ENCODE measurements at places on chromosomes 6 and 20.

DNA sequence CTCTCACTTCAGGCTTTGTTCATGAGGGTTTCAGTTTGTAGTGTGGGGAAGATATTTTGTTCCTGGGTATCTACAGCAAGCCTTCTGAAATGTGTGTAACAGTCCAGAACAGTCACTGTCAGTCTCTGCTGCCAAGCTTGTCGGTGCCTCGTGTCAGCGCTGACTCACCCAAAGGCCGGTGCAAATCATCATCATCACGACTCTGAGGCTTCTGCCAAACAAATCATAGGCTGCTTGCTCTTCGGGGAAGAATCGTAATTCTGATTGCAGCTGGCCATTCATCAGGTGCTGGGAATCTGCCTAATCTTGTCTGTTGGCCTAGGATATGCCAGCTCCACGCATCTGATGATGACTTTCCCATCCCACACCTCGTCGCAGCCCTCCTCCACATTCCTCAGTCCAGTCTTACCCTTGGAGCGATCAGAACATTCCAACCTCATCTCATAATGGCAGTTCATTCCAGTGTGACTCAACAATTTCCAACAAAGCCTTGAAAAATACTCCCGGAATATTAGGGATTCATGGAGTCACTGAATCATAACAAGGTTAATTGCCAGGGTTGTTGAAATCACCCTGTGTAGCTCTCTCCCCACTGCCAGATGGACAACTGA lies 40.9 kb downstream of the ALDH8A1 start:
- DNase-seq, result no peak

DNA sequence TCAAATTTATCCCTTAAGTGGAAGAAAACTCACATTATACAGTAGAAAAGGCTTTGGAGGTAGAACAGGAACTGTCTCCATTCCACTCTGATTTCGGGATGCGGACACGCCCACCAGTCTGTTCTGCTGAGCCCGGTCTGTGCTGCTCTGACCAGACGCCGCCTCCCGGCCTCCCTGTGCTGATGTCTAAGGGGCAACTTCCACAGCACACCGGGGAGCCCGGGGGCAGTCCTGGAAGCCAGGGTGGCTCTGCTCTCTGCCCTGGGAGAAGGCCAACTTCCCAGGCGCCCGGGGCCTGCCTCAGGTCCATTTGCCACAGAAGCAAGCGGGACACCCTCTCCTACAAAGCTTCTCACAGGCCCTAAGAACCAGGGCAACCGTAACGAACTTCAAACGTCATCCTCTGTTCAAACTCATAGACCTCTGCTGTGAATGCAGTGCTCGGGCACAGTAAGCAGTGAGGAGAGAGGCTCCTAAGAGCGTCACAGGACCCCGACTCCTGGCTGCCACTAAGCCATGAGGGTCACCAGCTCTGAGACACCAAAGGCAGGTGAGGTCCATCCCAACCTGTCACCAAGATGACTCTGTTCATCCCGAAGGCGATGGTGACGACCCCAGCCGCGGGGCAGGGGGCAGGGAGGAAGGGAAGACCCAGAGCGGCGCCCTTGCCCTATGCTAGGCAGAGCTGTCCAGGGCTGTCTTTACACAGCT lies 5.6 kb downstream of the TAF4 start:
- no peak for DNase-seq

GRCh38 chr6:168826726-168827585 lies 386.0 kb downstream of the SMOC2 start:
- no peak for DNase-seq

GRCh38 chr20:3864518-3864917 lies 17.9 kb downstream of the MAVS start:
- no peak for DNase-seq

DNA sequence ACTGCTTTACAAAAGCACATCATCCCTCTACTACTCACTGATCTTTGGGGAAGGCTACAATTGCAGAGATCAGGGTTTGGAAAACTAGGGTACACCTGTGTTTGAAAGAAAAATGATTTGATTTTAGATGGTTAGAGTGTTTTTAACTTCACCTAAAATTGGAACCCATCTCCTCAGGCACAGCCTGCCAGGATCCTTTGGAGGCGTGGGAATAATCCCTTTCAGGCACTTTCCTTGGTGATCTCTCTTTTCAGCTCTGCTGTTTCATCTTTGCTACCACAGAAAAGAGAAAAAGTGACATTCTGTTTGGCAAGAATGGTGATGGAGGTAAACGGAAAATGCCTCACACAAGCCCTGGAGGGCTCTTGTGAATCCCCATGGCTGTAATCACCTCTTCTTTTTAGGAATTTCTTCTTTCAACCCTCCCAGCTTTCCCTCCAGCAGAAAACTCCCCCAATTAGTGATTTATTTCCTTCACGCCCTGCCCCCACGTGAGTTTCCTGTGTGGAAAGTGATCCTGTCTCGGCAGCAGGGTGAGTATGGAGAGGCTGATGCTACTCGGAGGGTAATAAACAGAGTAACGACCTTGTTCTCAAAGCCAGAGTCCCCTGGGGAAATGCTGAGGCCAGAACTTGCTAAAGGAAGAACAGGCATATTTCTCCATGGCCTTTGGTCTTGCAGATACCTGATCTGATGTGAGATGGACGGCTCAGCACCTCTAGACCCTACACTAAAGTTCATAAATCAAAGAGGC lies 9.2 kb downstream of the KCNG1 start:
- no peak for DNase-seq
